ENCODE measurements at places on chromosomes 16 and 17.

DNA sequence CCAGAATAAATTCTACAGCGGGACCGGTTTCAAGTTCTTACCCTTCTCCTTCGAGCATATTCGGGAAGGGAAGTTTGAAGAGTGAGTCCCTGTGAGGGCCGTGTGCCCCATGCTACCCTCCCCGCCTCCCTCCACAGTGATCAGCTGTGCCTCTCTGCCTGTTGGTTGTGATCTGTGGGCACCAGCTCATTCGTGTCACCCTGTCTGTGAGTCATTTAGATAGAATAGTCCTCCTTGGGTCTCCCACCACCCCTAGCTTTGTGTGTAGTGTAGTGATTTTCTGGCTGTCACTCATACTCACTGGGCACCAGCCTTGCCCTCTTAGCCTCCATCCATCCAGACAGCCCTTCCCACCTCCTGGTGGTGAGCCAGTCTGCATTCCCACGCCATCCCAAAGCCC is 15.0 kb upstream of the NAGLU start:
- DNase-seq: no peak

- DNase-seq: no peak
These were observed 2.9 kb upstream of the KRTAP3-3 start for GRCh38 chr17:40996829-40997228.

- DNase-seq: no peak
These were observed 367.6 kb upstream of the ERCC4 start for GRCh38 chr16:13552062-13552959.

DNA sequence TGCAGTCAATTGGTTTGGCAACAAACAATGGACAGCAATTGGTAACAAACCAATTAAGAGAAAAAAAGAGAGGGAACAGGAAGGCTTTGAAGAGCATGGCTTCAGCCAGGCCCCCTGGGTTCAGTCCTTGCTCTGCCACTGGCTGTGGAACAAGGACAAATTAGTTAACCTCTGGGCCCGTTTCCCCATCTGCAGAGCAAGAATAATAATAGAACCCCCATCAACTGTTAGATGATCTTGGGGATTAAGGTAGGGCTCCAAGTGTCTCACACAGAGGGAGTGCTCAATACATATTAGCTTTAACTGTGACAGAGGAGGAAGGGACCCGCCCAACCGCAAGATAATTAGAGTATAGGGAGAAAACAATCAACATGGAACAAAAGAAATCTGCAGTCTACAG is 55.2 kb downstream of the PECAM1 start:
- no peak for DNase-seq

GRCh38 chr17:82170412-82170961 is 42.2 kb downstream of the CCDC57 start:
- DNase-seq: no peak

- no peak for DNase-seq
These were observed 72.7 kb downstream of the SMG6 start for GRCh38 chr17:2230877-2231276.

DNA sequence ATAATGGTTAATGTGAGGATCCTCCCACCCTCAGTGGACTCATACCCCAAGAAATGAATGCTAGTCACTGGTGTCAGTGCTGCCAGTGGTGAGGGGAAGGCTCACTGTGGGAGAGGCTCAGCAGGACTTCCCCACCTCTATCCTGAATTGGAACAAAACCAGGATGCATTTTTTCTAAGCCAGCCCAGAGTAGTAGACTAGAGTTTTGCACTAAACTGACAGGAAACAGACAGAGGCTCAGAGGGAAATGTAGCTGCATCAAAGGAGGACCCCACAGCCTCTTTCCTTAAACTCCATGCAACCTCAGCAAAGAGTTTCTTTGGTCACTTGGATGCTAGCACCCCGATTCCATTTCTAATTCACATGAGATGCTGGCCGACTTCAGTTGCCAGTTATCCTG is 10.7 kb upstream of the SKAP1 start:
- no peak for DNase-seq

DNA sequence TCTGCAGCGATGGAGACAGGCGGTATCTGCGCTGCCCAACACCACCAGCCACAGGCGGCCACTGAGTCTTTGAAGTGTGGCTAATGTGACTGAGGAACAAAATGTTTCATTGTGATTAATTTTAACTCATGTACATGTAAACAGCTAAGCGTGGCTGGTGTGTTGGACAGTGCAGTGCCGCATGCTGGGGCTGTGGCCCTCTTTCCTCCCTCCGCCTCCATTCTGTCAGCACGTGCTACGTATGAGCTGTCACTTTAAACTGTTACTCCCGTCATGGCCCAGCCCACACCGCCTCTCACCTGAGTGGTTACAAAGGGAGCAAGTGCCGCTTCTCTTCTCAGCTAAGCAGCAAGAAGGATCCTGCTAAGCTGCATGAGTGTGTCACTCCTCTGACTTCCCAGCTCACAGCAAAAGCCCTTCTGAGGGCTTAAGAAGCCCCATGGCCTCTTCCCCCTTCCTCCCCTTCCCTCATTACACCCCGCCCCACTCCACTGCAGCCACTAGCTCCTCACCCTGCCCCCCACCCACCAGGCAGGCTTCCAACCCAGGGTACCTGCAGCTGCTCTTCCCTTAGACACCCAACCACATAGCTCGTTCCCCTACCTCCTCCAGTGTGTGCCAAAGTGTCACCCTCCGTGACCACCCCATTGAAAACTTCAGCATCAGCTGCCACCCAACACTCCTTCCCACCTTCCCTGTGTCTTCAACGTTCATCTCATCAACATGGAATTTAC is 15.0 kb downstream of the HASPIN start:
- DNase-seq: peak; percentile 8

DNA sequence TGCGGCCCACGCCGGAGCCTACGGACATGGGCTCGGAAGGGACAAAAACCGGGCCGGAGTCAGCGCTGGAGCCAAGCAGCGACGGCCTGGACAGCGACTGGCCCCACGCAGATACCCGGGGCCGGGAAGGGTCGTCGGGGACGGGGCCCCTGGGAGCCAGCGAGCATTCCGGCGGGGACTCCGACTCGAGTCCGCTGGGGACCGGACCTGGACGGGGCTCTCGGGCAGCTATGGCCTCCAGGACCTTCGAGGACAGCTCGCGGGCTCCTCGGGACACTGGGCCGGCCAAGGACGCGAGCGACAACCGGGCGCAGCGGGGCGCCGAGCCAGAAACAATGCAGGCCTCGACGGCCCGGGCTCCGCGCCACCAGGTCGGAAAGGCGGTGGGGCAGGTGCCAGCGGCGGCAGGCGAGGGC is 1.0 kb downstream of the MYO15B start:
- no peak for DNase-seq

- DNase-seq: peak; percentile 40
These were observed 2.4 kb downstream of the EFNB3 start for GRCh38 chr17:7707446-7707845.

- DNase-seq: no peak
These were observed 7.9 kb downstream of the SNAI3 start for GRCh38 chr16:88678224-88678979.

DNA sequence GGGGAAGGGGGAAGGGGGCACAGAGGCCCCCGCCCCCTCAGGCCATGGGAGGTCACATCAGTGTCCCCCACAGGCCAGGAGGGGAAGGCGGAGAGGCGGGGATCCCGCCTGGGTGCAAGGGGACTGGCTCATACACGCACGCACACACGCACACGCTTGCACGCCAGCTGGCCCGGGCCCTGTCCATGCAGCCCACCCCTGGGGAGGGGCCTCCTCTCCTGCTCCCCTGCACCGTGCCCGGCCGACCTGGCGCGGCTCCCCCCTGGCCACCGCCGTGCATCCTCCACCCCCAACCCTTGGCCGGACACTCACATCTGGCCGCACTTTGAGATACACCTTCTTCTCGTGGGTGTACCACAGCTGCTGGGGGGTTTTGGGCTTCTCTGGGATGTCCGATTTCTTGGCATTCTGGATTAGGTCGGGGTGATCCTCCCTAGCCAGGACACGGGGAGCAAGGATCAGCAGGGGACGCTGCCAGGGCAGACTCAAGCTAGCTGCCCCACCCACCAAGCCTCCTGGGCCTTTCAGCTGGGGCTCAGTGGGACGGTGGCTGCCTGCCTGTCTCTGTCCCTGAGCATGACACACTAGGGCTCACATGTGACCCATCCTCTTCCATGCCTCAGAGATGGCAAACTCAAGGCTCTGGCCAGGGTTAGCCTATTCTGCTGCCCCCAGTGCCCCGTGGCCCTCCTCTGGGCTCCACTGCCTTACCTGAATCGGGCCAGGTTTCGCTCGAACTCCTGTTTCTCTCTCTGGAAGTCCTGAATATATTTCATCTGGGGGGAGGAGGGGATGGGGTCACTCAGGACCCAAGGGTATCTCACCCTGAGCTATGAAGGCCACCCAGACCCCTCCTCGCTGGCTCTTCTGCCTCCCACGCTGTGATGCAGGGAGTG is 6.7 kb downstream of the UBTF start:
- DNase-seq: no peak

- DNase-seq: peak; percentile 80
These were observed 3.7 kb upstream of the CBX8 start for GRCh38 chr17:79800325-79801155.

DNA sequence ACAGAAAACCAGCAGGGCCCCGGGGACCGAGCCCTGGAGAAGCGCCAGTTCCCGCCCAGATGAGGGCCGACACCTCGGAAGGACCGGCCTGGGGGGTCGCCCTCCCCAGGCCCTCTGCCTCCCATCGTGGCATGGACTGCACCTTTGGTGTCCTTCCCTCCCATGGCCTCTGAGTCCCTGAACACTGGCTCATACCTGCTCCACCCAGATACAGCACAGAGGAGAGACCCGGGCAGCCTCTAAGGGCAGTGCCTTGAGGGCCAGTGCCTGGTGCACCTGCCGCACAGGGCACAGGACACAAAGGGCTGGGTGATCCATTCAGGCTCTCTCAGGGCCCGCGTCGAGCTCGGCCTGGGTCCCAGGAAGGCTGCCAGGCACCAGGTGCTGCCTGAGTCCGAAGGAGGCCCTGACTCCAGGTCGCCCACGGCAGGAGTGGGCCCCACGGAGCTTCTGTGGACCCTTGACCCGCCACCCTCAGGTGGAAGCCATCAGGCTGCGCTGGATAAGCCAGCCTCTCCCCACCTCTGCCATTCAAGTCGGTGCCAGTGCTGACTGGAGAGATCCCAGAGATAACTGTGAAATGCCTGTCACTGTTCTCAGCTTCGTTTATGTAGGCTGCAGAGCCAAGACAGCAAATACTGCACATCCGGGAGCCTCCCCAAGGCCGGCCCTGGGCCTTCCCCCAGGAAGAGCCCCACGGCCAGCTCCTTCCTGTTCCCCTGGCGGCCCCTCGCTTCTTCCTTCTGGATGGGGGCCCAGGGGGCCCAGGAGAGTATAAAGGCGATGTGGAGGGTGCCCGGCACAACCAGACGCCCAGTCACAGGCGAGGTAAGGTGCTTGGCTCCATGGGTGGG is at the start of gene ZG16B:
TSS of gene ZG16B (plus strand) at position 803 of the 854 bp plus-strand sequence. CDS start 139 bp downstream, outside the sequence.
- DNase-seq: no peak

- peak; percentile 73 for DNase-seq
These were observed 89.1 kb upstream of the GNAO1 start for GRCh38 chr16:56102183-56102686.

DNA sequence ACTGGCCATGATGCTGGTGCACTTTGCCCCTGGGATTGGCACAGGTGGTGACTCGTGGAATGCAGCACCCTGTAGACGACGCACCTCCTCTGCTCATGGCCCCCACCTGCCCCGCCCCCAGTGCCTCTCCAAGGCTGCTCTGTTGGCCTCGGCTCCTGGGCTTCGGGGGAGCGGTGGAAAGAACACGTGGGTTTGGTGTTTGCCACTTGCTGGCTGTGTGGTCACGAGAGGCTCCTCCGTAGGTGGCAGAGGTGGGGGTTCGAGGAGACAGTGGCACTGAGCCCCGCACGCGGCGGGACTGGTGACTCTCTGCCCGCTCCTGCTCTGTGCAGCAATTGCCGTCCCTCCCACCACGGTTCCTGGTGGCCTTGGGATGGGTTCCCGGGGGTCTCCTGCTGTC is 82.8 kb upstream of the ZNF750 start:
- no peak for DNase-seq

GRCh38 chr17:28536532-28537218 is 15.7 kb downstream of the UNC119 start:
- no peak for DNase-seq

DNA sequence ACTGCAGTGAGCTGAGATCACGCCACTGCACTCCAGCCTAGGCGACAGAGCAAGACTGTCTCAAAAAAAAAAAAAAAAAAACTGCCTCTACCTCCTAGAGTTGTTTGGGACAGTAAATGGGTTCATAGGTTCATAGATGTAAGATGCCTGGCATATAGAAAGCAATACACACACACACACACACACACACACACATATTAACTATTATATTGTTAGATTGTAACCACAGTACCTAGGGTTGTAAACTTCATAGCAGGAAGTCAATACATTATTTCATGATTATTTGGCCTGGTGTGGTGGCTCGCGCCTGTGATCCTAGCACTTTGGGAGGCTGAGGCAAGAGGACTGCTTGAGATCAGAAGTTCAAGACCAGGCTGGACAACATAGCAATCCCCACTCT is 5.8 kb downstream of the XPO6 start:
- DNase-seq: no peak

GRCh38 chr17:30104575-30105339 is 11.9 kb upstream of the NSRP1 start:
- peak; percentile 83 for DNase-seq

GRCh38 chr17:32546031-32546444 is 59.2 kb downstream of the CDK5R1 start:
- DNase-seq: peak; percentile 50

Measured in NCI-H2227 treated with DMSO at 0.1 percent for 48 hours (cell line).